GM12891 (cell line): ENCODE measurements at places on chromosomes 3 and 15.

- DNase-seq = no peak
Measured at GRCh38 chr3:180626844-180627243, 24.9 kb downstream of the TTC14 start.

DNA sequence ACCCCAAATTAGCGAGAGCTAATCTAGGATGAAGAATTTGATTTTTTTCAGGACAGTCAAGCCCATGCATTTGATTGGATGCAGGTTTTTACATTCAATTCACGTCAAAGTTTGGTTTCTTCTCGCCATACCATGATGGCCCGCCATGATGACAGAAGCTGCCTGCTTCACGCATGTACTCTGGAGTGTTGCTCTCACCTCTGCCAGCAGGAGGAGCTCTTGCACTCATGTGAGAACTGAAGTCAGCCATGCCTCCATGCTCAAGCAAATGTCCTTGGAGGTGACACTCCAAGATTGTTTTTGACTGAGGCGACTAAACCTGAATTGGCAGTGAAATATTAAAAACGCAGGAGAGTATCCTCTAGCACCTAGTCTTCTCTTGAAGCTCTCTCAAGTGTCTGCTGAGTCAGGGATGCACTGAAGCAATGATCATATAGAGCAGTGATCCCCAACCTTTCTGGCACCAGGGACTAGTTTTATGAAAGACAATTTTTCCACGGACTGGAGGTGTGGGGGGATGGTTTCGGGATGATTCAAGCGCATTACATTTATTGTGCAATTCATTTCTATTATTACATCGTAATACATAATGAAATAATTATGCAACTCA, 120.9 kb downstream of the SAMMSON start:
- DNase-seq = peak; percentile 51

DNA sequence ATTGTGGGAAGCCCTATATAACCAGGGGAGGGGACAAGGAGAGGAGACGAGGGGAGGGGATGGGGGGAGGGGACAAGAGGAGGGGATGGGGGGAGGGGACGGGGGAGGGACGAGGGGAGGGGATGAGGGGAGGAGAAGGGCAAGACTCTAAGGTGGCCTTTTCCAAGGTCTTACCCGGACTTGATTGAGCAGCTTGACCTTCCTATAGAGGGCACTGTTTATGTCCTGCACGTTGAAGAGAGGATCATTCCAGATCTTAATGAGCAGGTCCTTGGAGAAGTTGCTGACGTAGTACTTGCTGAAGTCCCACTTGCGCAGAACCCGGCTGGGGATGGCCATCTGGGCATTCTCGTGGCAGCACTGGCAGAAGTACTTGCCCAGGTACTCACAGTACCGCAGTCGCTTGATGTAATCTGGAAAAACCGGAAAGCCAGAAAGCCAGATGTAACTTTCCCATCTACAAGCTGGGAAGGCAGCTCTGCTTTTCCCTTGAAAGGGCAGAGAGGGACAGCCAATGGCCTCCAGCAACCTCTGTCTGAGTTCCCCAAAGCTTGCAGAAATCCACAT, 55.7 kb downstream of the RUBCN start:
- DNase-seq = no peak

DNA sequence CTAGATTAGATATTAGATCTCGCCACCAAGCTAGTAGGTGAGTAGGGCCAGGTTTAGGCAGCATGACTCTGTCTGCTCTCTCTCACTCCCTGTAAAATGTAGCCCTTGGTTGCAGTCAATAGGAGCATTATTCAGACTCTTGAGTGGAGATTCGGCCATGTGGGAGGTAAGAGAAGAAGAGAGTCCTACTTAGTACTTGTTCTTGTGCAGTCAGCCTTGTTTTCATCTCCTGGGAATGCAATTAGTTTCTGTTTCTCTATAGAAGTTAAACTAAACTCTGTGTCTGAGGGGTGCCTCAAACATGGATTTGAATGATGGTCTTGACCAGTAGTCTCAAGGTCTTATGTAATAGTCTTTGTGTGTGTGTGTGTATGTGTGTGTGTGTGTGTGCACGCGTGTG, 229.5 kb upstream of the DPH6 start:
- no peak for DNase-seq

DNA sequence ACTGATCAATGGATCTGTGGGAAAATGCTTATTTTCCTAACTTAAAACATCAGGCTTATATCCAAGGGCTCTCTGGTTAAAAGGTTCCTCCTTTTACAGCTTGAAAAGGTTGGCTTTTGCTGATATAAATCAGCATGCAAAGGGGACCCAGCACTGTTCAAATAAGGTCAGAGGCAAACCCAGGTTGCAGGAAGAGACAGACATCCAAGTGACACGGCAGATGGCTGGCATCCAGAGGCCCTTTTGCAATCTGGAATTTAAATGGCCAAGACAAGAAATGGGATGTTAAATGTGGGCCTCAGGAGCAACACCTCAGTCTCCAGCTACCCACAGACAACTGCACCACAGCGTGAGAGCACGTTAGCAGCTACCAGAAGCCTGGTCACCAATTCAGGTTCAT, 6.3 kb downstream of the SH3BP5 start:
- DNase-seq = no peak

DNA sequence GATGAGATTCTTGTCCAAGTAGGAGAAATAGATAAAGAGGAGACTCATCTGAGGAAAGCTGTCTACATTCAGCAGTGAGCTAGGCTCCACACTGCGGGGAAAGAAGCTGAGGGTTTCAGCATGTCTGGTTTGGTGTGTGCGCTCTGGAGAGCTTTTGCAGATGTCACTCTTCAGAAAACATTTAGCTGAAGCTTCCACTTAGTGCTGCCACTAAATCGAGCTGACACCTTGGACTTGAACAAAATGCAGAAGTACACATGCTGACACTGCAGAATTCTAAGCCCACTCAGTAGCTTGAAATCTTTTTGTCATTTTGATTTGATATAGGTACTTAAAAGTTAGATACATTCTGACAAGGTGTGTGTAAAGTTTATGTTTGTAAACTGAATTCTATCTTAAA, 32.3 kb upstream of the CRTC3 start:
- DNase-seq = no peak

GRCh38 chr3:140403079-140403478, 274.8 kb upstream of the TRIM42 start:
- no peak for DNase-seq

- no peak for DNase-seq
Measured at GRCh38 chr3:5787861-5788488, 600.5 kb downstream of the EDEM1 start.

DNA sequence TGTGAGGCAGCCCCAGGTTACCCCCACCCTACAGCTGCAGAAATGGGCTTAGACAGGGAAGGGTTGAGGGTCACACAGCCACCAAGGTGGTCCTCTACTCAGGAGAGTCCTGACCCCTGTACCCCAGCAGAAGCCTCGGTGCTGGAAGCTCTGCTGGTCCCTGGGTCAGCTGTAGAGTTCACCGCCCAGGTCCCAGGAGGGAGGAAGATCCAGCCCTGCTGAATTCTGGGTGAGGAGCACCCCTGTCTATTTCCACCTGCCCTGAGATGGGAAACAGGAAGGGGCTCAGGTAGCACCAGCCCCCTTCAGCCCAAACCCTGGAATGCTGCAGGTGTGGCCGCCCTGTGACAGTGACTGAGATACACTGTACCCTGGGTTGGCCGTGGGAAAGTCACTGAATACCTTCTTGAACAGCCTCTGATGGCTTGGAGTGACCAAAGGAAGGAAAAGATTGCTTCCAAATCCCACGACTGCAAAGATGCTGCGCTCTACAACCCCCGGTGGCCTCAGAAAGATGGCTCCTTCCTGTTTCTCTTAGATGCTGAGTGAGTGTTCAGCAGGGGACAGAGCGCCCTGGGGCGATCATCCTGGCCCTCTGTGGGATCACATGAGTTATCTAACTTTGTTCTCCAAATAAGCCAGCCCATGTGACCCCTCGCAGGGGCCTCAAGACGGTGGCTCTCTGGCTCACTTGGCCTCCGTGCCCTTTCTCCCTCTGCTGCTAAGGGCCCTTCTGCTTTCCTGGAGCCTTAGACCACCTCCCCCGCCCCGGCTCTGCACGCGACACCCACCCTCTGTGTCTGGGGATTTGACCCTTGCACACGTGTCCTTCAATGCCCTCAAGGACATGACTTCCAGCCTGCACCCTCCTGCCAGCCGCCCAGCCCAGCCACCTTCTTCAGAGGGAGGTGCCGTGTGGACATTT, 141.9 kb downstream of the NSMCE3 start:
- no peak for DNase-seq

DNA sequence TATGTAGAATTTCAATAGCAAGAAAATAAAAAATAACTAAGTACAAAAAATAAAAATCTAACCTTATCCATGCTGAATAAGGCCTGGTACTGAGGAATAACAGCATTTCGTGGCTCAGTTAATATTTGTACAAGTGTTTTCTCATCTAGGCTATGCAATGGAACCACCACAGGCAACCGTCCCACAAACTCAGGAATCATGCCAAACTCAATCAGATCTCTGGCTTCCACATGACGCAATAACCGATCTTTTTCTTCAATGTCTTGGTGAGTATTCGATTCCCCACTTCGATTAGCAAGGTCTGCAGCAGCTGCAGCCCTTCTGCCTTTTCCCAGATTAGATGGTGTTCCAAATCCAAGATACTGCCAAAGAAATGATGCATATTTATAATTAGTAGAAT, 21.1 kb upstream of the PDCD7 start:
- no peak for DNase-seq

DNA sequence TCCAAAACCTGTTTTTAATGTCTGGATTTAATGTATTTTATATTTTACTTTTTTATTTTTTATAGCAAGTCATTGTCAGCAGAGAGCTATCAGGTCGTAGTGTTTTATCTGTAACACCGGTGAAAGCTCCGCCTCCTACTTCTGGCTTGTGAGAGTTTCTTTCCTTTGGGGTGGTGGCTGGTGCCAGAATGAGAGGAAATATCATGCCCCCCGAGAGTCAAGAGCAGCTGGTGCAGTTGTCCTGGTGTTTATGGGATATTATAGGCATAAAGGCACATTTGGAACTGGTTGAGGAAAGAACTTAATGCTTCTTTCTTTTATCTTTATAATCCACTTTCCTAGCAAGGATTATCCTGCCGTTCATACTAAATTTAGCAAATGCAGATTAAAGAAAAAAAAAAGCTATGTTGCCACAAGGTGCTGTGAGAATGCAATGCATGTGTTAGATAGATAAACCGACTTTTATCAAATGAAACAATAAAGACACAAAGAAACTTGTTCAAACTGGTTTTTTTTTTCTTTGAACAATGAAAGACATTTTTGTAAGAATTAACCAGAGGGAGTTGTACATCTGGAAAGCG, 260.1 kb upstream of the PLSCR5 start:
- no peak for DNase-seq

DNA sequence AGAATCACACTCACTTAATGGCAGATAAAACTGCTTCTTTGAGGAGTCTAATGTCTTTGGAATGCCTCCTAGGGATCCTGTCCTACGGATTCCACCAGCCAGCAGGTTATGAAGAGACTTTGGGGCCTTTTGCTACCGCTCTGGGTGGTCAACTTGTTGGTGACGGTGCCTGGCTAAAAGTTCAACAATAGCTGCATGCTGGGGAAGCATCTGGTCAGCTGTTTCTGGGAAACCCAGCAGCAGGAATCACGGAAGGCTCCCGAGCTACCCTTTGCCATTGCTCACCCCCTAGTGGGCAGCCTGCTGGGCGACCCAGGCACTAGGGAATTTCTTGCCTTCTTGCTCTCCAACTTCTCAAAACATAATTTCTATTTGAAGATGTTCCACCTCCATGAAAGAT, 263.3 kb downstream of the NEK10 start:
- no peak for DNase-seq

DNA sequence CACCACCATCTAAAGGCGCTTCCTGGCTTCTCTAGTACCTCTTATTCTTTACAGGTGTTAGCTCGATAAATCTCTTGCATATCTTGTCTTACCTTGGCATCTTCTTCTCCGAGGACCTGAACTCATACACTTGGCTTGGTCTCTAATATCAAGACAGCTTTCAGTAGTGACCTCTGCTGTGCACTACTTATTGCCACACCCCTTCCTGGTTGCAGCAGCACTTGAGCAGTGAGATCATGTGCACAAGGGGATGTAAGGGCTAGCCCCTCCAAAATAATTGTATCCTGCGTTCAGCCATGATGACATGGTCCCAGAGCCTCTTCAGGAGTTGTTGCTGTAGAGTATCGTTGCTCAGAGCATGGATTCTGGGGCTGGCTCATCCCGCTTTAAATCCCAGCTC, 1.3 kb upstream of the PLA1A start:
- no peak for DNase-seq

DNA sequence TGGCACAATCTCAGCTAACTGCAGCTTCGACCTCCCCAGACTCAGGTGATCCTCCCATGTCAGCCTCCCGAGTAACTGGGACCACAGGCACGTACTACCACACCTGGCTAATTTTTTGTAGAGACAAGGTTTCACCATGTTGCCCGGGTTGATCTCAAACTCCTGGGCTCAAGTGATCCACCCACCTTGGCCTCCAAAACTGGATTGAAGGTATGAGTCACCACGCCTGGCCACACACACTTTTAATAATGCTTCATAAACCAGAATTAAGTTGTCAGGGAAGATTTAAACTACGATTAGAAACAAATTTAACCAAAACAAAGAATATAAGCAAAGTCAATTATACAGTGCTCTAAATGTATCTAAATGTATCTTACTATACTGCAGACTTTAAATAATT, 87.5 kb downstream of the LRRFIP2 start:
- DNase-seq = no peak

- DNase-seq = no peak
Measured at GRCh38 chr3:109241459-109242186, 74.7 kb downstream of the DPPA2 start.

GRCh38 chr3:139534455-139534812, 5.1 kb downstream of the RBP1 start:
- DNase-seq = no peak

GRCh38 chr3:168467115-168467714, 371.5 kb upstream of the GOLIM4 start:
- no peak for DNase-seq

GRCh38 chr3:116474032-116474780, 28.9 kb upstream of the LSAMP start:
- DNase-seq = no peak

GRCh38 chr3:97699889-97700288, 64.7 kb upstream of the ARL6 start:
- no peak for DNase-seq

DNA sequence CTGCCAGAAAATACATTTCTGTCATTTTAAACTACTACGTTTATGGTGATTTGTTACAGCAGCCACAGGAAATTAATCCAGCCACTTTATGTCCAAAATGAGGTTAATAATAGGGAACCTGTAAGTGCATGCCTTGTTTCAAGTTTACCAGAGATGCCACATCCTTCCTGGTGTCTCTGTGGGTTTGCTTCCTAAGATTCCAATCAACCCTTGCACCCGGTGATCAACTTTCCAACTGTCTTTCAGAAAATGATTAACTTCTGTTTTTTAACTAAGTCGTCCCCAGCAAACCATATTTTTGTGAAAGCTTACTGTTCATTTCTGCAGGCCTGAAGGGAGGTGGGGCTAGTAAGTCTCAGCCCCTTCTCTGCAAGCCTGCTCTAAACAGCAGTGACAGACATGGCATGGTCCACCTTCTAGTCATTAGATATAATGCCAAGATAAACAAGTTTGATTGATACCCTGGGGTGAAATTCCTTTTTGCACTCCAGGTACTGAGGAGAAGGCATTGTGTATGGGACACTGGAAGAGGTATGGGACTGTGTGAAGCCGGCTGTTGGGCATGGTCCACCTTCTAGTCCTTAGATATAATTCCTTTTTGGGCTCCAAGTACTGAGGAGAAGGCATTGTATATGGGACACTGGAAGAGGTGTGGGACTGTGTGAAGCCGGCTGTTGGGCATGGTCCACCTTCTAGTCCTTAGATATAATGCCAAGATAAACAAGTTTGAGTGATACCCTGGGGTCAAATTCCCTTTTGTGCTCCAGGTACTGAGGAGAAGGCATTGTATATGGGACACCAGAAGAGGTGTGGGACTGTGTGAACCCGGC, 11.1 kb upstream of the TMC3 start:
- DNase-seq = no peak
